ENCODE measurements at places on chromosomes 5 and 9.

DNA sequence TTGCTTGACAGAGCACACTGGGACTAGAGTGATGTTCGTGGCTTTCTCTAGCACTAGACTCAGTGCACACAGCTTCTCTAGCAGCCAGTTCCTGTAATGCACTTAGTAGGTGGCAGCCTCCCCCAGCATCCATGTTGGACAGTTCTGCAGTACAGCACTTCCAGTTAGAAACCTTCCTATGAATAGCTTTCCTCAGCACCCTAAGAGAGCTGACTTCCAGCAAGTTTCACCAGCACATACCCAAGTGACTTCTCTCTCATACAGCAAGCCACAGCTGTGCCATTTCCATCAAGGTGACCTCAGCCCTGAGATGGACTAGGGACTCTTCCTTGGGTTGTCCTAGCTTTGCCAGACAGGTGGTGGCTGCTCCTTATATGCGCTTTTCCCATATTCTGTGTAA lies 60.4 kb downstream of the PJA2 start:
- DNase-seq = no peak

- no peak for DNase-seq
Measured at GRCh38 chr9:121662891-121663580, 11.6 kb downstream of the DAB2IP start.

DNA sequence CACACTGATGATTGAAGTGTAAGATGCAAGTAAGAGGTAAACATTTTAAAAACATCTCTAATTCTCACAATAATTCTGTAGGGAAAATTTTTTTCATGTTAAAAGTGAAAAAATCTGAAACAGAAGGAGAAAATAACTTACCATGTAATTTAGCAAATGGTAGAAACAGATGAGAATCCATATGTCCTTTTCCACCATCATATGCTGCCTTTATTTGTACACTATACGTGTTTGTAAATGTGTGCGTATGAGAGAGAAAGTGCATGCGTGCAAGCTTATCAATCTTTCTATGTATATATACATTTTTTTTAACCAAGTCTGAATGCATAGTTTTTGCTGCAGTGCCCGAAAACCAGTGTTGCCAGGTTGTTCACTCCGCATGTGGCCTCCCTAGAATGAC lies 186.7 kb downstream of the IZUMO3 start:
- no peak for DNase-seq

GRCh38 chr5:143227301-143227700 lies 176.2 kb downstream of the NR3C1 start:
- no peak for DNase-seq

GRCh38 chr5:124262470-124262869 lies 484.0 kb downstream of the ZNF608 start:
- no peak for DNase-seq

DNA sequence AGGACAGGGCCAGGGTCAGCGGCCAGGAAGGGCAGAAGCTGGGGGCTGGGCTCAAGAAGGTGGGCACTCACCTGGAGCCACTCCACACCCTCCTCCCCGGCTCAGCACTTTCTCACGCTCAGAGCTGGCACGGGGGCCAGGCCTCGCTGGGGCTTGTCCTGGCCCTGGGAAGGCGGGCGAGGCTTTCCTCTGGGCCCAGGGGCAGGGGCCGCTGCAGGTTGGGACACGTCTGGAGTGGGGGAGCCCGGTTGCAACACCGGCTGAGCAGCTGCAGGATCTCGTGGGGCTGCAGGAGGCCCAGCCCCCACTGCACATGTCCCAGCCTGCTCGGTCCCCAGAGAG lies 38.9 kb upstream of the EGFL7 start:
- no peak for DNase-seq

DNA sequence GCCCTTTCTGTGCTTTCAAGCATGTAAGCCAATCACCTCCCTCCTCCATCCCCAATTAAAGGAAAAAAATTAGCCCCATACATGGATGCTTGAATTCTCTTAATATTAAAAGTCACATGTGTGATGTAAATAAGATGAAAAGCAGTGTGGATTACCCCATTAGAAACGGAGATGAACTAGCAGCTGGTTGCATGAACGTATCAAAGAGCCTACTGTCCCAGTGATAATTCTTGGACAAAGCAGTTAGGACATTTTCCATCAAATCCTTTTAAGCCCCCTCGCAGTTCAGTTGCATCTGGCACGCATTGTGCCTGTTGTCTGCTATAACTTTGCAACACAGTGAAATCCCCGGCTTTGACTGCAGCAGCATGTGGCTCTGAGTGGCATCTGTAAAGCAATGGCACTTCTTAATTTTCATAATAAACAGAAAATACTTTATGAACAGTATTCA lies 285.6 kb downstream of the FBXL7 start:
- DNase-seq = no peak

DNA sequence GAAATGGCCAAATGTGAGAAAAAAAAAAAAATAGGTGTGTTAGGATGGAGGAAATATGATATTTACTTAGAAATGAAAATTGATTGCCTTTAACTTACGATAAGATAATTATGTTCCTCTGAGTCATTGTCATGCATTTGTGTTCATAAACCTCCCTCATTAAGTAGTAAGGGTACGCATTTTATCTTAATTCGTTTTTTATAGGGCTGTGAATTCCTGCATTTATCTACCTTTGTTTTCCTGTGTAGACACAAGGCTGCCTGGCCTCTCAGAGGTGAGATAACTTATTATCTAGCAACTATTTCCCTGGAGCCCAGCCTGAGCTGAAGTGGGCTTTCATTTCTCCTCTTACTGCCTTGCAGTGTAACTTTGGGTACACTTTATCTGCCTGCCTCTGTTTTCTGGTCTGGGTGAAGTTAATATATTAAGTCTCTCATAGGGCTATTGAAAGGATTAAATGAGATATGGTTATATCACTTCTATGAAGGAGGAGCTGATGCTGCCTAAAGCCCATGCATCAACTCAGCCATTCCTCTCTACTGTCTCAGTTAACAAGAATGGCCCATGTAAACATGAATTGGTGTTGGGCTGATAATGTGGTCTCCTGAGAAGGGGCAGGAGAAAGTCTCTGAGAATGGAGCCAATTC lies 103.8 kb upstream of the KLF4 start:
- no peak for DNase-seq

DNA sequence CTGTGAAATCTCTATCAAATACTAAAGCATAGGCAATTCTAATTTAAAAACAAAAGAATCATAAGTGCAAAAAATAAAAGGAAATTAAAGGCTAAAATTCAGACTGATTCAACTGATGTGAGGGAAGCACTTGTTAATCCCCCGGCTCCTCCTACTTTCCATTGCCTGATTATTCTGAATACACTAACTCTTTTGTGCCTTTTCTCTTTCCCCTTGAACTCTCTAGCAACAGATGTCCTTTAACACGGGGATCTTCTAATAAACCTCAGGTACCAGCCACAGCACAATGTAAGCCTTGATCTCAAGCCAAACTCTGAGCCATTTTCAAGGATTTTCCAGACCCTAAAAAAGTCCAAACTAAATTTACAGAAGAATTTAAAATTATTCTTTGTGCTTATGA lies 61.5 kb downstream of the KCNV2 start:
- DNase-seq = no peak

GRCh38 chr5:97363577-97363976 lies 180.5 kb upstream of the RIOK2 start:
- no peak for DNase-seq

All from activated CD4-positive, alpha-beta T cell treated with anti-CD3 and anti-CD28 coated beads for 1 hour (primary cell).